Left lung (tissue), 14 donors: ENCODE measurements at places on chromosomes 12 and 14.

GRCh38 chr12:59484575-59484974, 111.3 kb upstream of the SLC16A7 start:
- DNase-seq = no peak

DNA sequence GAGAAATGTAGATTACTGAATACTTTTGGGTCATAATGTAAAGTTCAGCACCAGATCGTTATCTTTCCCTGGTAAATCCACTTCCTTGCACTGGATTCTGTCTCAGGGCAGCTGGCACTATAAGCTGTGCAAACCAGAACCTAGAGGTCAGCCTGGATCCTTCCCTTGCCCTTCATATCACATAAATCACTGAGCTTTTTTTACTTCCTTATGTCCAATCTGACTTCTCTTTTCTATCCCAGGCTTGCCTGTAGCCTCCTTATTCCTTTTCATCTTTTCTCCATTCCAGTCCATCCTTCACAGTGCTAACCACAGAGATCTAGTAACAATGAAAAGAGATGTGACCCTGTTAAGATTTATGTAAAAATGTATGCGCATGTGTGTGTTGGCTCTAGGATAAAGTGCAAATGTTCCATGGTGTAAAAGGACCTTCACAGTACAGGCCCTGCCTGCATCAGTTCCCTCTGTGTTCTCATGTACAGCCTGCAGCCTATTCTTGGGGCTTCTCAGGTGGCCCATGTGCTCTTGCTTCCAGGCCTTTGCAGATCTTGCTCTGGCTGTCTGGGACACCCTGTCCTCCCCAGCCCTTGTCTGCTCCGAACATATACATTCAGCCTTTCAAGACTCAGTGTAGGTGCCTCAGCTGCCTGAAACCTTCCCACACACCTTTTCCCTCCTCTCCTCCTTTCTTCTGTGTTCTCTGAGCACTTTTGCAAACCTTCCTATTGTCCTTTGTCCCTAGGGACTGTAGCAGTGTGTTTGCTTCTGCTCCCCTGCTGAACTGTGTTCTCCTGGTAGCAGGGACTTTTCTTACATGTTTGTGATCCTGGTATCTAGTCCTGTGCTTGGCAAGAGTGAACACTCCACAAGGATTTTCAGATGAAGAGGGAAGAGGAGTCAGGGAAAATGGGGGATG, 30.0 kb downstream of the PELI2 start:
- no peak for DNase-seq

- no peak for DNase-seq
Measured at GRCh38 chr12:120874547-120875245, 29.5 kb downstream of the SPPL3 start.

GRCh38 chr14:96902004-96902403, 104.8 kb downstream of the VRK1 start:
- DNase-seq = no peak

DNA sequence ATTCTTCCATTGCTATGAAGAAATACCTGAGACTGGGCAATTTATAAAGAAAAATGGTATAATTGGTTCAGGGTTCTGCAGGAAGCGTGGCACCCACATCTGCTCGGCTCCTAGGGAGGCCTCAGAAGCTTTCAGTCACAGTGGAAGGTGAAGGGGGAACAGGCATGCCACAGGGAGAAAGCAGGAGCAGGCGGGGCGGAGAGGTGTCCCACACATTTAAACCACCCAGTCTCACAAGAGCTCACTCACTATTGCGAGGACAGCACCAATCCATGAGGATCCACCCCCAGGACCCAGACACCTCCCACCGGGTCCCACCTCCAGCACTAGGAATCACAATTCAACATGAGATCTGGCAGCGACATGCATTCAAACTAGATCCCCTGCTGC, 56.0 kb upstream of the C14orf180 start:
- DNase-seq = no peak

- DNase-seq = no peak
Measured at GRCh38 chr12:22728987-22729386, 104.0 kb downstream of the ETNK1 start.

DNA sequence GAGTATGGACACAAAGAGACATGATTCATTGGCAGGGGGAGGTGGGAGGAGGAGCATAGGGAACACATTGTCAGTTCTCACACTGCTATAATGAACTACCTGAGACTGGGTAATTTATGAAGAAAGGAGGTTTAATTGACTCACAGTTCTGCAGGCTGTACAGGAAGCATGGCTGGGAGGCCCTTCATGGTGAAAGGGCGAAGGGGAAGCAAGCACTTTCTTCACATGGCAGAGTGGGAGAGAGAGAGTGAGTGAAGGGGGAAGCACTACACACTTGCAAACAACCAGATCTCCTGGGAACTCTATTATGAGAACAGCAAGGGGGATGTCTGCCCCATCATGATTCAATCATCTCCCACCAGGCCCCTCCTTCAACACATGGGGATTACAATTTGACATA, 391.8 kb downstream of the BMP4 start:
- DNase-seq = no peak

- DNase-seq = no peak
Measured at GRCh38 chr12:113041560-113041959, 15.0 kb upstream of the DTX1 start.

GRCh38 chr14:77104393-77104792, 6.3 kb downstream of the CIPC start:
- no peak for DNase-seq

DNA sequence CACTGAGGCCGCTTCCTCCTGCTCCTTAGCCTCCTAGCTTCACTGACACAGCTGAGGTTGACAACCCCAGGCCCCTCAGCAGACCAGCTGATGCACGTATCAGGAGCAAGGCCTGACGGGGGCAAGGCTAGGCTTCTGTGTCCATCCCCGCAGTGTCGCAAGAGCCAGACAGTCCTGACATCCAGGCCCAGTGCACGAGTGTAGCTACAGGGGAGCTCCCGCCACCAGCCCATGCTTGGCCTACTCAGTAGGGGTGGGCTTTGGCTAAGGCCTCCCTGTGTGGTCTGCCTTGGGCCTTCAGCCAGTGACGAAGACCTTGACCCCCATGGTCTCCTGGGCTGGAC, 179.1 kb downstream of the DPF3 start:
- DNase-seq = no peak

DNA sequence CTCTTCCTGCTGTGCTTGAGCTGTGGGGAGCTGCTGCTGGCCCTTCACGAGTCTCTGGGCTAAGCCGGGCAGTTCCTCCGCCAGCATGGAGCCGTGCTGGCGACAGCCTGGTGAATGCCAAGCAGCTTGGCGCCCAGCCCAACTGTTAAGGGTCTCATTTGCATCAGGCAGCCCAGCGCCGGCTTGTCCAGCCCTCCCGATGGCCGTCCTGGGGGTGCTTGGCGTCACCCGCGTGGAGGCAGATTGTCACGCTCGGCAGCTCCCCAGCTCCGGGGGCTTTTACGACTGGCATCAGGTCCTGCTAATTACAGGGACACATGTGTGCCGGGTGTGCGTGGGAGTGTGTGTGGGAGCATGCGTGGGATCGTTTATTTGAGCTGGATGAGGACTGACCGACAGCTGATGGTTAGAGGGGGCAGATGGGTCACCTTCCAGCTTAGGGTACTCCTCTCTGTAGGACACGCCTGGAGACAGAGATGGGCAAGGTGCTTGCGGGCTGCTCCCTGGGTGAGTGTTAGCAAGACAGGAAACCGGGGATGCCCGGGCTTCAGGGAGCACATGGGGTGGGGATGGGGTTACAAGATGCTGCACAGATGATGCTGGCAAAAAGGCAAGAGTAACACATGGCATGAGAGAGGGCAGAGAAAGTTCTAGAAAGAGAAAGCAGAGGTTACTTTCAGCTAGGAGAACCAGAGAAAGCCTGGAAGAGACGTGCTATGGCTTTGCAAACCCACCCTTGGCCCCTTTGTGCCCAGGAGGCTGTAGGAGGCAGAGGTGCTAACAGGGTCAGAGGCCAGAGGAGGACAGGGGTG, 64.1 kb downstream of the KIF26A start:
- DNase-seq = no peak

DNA sequence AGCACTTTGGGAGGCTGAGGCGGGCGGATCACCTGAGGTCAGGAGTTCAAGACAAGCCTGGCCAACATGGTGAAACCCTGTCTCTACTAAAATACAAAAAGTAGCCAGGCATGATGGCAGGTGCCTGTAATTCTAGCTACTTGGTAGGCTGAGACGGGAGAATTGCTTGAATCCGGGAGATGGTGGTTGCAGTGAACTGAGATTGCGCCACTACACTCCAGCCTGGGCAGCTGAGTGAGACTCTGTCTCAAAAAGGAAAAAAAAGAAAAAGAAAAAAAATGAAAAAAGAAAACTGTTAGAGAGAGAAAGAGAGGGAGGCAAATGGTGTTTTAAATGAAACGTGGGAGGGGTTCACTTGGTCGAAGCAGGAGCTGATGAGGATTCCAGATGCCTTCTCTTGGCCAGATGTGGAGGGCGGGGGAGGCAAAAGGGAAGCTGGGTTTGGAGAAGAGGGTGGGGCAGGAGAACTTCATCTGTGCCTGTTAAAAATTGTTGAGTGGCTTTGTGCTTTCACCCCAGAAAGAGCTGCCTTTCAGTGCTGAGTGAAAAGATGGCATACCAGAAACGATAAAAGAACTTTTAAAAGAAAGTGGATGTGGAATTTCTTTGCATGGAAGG, 1.1 kb downstream of the EMP1 start:
- no peak for DNase-seq

GRCh38 chr12:102454808-102455760, 25.3 kb downstream of the IGF1 start:
- DNase-seq = peak; percentile 60

DNA sequence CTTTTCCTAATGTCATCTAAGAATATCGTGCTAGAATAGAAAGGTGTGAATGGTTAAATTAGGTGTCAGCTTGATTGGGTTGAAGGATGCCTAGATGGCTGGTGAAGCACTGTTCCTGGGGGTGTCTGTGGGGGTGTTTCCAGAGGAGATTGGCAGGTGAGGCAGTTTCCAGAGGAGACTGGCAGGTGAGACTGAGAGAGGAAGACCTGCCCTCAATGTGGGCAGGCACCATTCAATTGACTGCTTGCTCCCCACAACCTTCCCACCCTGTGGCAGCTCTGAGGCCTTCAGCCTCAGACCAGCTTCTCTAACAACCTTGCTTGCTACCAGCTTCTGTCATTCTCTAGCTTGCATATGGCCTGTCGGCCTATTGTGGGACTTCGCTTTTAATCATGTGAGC, 9.2 kb downstream of the RNASE9 start:
- DNase-seq = no peak

DNA sequence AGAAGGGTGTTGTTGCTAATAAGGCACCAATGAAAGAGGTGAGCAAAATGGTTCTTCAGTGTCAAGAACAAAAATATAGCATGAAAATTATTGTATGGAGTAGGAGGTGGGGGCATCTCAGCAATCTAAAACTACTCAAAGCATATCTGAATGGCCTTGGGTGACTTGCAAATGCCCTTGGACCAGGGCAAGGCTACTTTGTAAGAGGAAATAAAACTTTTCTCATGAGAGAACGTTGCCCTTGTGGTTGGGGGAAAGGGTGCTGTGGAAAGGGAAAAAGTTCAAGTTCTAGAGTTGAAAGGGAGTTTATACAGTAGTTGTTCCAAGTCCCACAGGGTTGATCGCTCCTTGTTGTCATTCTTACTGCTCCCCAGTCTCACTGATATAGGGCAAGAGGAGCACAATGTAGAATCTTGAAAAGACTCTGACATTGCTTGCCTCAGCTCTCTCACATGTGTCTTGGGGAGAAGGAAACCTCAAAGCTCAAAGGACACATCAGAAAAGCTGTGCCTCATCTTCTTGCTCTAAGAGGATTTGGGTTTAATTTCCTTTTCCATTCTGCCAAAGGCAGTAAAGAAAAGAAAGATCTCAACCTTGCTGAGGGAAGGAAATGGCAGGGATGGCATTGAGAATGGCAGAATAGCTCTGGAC, 270.5 kb downstream of the DUSP6 start:
- no peak for DNase-seq

- peak; percentile 17 for DNase-seq
Measured at GRCh38 chr14:52110441-52111086, 41.7 kb upstream of the NID2 start.

- peak; percentile 95 for DNase-seq
Measured at GRCh38 chr12:4273652-4274395, at the start of gene CCND2. CCND2 (plus strand) TSS chr12:4273762; CDS start chr12:4274041, 279 bp downstream.

- peak; percentile 71 for DNase-seq
Measured at GRCh38 chr12:71746974-71747611, 7.6 kb upstream of the RAB21 start.

DNA sequence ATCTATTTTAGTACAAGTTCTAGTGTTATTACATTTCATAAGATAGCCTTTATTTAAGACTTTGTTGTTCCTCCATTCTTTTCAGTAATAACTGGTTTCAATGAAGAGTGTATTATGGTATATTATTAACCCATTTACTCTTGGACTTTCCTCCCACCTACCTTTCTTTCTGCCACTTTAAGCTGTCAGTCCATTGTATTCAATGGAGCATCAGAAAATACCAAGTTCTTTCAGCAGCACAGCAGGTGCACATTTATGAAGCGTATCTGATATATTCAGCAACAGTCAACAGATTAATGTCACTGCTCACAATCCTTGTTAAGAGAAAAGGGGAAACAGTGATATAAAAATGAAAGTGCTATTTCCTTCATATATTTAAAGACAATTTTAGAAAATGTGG, 660.9 kb downstream of the C12orf50 start:
- no peak for DNase-seq

GRCh38 chr12:105357162-105357691, 26.7 kb downstream of the C12orf75 start:
- no peak for DNase-seq

- DNase-seq = no peak
Measured at GRCh38 chr12:16166563-16167470, 110.7 kb downstream of the SLC15A5 start.

- DNase-seq = no peak
Measured at GRCh38 chr14:68927956-68928675, 51.0 kb downstream of the ACTN1 start.

DNA sequence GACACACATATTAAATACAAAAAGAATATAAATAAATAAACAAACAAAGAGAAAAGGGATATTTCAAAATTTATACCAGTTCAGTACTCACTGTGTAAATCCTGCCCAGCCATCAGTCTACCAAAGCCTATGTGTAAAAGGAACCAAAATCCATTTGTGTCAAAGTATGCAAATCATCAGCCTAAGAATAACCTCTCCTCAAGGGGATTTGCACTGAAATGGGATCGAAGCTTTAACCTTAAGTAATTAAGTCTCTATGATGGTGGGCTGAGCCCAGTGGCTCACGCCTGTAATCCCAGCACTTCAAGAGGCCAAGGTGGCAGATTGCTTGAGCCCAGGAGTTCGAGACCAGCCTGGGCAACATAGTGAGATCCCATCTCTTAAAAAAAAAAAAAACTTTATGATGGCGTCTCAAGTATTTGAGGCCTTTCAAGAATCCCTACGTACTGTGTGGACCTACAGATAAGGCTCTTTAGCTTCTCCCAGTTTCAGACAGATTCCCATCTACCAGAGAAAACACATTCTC, 57.8 kb upstream of the METAP2 start:
- no peak for DNase-seq

- no peak for DNase-seq
Measured at GRCh38 chr12:8991371-8992345, 2.3 kb downstream of the KLRG1 start.

GRCh38 chr14:74606727-74607126, 5.3 kb downstream of the LTBP2 start:
- DNase-seq = no peak

GRCh38 chr12:84741692-84742091, 170.9 kb downstream of the SLC6A15 start:
- DNase-seq = no peak
